ENCODE measurements at places on chromosomes 5 and 9. TPM values are rescaled to one million over a fixed set of nuclear protein-coding genes. Genes with fewer than 3 reads are reported as not detected.

Gene BTF3
- 520 TPM for total RNA-seq

Gene S100Z
- total RNA-seq, result 0.78 TPM

Gene PCAT7
- total RNA-seq, result 2.2 TPM

Gene C9
- total RNA-seq, result not detected

Gene PAX5
- not detected for total RNA-seq

Gene WNK2
- 276 TPM for total RNA-seq

Gene DND1
- total RNA-seq, result 1.1 TPM

Gene LPAR1
- total RNA-seq, result 30.3 TPM

Gene PFN3
- total RNA-seq, result not detected

Gene HK3
- total RNA-seq, result 12.8 TPM

Gene TPD52L3
- total RNA-seq, result not detected

Gene PCDHGB2
- total RNA-seq, result 1.5 TPM

Gene PALM2AKAP2
- 0.69 TPM for total RNA-seq

Gene PRRC1
- total RNA-seq, result 72.1 TPM

Gene TRIM36
- total RNA-seq, result 20.6 TPM

Gene NEUROG1
- not detected for total RNA-seq

Gene SLC6A7
- total RNA-seq, result 15.2 TPM

DNA sequence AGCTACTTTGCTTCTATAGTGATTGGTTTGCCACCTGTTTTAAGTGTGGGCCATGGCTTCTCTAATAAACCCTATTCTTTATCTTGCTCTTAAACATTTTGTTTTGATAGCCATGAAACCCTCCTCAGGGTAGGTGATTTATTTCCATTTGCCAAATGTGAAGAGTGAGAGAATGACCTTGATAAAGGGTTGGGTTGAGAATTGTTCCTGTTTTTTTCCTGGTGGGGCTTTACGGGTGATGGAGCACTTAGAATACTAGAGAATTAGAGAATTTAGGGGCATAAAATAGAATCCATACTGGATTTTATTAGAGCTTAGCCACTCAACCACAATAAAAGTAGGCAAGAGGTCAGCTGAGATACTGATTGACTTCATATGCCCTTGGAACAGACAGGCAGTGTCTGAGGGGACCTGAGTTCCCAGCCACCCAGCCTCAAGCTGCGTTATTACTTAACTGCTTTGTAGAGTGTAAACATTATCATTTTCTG lies 68.9 kb downstream of the COMMD10 start:
- no peak for DNase-seq

GRCh38 chr5:30849931-30850710 lies 343.4 kb upstream of the CDH6 start:
- no peak for DNase-seq

GRCh38 chr5:165309446-165309845 lies 1804.0 kb downstream of the MAT2B start:
- DNase-seq, result no peak

DNA sequence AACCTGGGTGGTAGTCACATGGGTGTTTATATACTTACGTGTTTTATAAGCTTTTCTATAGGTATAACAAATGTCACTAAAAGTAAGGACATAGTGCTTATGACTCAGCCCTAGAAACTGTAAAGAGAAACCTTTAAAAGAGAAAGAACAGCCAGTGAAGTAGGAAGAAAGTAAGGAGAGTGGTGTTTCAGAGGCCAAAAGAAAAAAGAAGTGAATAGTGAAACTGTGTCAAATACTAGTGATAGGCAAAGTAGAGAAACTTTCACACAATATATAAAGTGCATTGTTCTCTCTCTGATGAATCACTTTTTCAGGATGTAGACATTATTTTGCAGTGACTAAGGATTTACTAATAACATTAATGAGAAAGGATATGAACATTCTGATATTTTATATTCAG lies 74.2 kb upstream of the SUSD1 start:
- DNase-seq, result no peak

DNA sequence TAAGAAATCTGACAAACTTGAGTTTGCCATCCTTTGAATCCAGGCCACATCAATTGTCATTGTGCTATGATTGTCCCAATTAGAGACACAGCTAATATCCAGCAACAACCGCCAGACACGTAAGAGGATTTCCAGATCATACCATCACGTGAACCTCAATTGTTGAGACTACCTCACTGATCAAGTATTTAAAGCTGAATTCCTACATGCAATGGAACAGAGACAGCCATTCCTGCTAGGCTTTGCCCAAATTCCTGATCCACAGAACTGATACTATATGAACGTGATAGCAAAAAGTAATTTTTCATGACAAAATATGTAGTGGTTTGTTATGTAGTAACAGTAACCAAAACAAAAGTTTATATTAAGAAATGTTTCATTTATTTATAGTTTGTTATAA lies 657.7 kb downstream of the PRR16 start:
- no peak for DNase-seq

DNA sequence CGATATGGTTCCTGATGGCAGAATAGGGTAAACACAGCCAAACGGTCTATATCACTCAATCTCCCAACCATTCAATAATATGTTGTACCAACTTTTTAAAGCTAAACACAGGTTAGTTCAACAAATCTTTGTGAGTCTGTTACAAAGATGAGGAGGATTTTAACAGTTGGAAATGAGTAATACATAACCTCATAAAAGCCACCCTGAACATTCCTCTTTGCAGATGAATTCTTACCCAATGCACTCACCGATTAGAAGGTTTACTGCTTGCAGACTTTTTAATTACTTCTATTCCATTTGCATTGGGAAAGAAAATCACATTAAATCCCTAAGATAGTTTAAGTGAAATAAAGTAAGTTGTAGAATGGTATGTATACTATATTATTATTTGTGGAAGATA lies 23.3 kb upstream of the TRMT10B start:
- DNase-seq, result no peak

- no peak for DNase-seq
Measured at GRCh38 chr5:139776861-139777260, 18.7 kb upstream of the PSD2 start.

DNA sequence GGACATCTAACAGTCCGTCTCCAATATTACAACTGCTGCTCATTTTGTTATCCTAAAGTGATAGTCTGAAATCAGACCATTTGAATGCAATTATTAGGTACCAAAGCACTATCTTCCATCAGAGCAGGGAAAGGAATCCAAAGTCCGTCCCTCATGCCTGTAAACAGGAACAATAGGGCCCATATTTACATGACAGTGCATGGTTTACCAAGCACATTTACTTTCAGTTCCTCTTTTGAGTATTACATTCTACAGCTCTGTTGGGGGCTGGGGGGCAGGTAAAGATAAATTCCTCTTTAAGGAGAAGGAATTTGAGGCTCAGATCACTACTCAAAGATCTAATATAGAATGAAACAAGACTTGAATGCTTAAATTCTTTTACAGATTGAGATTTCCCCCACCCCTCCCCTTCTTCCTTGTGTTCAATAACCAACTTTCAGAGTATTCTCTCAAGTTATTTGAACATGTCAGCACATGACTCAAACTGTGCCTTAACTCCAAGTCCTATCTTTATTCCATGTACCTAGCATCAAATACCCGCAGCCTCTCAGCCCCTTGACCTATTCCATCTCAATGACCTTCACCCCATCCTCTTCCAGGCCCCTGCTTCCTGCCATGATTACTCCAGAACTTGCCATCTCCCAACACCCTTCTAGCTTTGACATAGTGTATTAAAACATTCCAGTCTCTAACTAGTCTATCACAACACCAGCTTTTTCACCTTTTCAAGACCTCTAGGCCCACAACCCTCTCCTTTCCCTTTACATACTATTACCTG lies 71.0 kb downstream of the BRINP1 start:
- no peak for DNase-seq

DNA sequence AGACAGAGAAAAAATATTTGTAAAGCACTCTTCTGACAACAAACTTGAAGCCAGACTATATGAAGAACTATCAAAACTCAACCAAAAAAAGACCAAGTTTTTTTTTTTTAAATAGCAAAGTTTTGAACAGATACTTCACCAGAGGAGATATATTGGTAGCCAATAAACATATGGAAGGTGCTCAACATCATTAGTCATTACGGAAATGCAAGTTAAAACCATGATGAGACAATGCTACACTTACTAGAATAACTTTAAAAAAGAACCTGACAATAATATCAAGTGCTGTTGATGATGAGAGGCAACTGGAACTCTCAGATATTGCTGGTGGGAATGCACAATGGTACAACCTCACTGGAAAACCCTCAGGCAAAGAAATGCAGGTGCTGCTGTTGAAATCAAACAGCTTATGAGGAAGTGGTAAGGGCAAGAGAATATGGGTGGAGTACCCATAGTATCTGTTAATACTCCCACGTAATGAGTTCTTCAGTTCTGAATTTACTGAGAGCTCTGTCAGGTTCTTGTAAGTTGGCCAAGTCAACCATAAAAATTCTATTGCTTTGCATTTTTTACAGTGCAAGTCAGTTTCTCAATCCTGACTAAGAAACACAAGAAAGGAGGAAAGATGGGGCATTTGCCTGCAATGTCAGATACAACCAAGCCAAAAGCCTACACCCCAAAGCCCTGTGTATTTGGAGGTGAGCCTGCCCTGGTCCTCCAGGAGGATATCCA lies 87.3 kb upstream of the GNAQ start:
- DNase-seq, result no peak

- DNase-seq, result no peak
Measured at GRCh38 chr5:104789366-104789765, 1226.8 kb upstream of the NUDT12 start.

DNA sequence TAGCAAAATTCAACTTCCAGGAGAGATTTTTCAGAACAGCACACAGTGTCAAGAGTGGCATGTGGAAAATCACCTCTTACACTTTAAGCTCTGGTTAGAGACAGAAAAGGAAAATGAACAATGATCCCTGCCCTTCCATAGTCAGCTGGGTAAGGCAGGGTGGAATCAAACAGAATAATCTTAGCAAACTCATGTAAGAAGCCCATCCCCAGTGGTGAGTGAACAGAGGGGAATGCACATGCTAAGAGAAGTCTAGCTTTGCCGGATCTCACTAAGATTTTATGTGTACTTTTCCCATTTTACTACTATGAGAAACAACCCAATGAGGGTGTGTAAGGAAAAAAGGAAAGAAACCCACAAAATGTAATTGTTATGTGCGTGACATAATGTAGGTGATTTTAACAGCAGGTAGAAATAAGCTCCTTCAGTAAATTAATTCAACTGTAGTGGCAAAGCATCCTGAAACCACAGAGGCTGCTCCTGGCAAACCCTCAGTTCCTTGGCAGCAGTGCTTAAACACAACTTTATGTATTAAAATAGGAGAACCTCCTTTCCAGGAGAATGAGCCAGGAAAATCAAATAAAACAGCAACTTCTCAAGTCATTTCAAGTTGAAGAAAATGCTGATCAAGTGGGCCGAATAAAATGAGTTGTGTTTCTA lies 366.0 kb upstream of the TRPC7 start:
- no peak for DNase-seq

DNA sequence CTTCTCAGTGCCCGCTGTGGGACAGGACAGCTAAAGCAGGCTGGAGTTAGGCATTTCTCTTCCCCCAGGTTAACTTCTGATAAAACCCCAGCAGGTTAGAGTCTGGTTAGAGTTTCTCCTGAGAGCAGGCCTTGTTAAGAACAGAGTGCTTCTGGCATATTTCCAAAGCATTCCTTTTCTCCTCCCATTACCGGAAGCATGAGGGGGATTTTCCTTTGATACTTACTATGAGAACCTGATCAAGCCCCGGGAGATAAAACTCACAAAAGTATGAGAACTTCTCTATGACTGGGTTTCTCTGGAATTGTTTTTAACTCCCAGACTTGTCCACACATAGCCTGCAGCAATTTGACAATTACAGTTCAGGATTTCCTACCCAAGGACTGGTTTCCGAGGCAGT lies 77.4 kb upstream of the MAST4 start:
- no peak for DNase-seq

- peak; percentile 18 for DNase-seq
Measured at GRCh38 chr9:133953976-133954709, 38.0 kb downstream of the VAV2 start.

DNA sequence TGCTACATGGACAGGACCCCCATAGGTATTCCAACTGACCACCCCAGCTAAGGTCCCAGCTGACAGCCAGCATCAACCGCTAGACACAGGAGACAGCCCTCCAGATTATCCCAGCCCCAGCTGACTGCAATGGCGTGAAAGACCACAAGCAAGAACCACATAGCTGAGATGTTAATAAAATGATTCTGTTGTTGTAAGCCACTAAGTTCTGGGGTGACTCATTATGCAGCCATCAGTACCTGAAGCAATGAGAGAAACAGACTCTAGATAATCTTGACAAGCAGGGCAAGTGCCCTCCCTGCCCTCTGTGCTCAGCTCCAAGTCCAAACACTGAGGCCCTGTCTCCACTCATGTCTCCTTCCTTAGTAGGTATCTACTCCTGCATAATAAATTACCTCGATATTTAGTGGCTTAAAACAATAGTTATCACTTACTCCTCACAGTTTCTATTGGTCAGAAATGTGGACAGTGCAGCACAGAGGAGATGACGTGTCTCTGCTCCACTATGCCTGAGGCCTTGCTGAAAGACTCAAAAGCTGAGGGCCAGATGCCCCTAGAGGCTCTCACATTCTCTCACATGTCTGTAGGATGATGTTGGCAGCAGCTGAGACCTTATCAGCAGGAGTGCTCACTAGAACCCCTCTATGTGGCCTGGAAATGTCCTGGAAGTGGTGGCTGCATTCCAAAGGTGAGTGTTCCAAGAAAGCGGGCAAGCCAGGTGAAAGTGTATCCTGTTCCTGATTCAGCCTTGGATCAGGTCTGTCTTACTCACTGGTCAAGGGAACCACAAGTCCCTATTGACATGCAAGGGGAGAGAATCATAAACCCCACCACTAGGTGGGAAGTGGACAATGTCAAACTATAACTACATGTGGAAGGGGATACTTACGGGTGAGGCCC lies 2.5 kb downstream of the MGAT1 start:
- DNase-seq, result no peak

DNA sequence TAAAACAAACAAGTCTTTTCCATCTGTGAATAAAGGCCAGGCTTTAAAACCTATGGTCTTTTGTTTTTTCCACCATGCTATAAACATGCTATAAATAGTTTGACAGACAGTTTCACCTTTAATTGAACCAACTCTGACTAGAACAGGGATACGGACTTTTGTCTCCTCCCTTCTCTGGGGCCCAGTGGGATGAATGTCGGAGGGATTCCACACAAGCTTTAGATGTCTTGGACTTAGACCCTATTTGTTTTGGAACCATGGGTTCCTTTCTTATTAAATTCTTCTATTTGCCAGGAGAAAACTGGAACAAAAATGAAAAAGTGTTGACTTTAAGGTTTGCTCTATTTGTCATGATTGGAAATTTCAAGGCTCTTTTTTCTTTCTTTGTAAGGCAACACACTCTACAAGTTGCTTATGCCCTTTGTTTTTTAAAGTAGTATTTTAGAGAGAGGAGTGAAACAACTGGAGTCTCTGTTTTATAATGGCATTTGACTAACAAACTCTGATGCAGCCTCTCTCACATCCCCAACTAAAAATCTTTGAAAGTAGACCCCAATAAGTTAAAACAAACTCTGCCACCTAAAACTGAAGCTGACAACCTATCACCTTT lies 145.3 kb downstream of the MLLT3 start:
- DNase-seq, result no peak

GRCh38 chr9:83935276-83935935 lies 14.2 kb upstream of the KIF27 start:
- no peak for DNase-seq

- DNase-seq, result no peak
Measured at GRCh38 chr5:107538805-107539445, 131.8 kb downstream of the EFNA5 start.
